ENCODE measurements at places on chromosomes 2 and 18. TPM values are rescaled to one million over a fixed set of nuclear protein-coding genes. Genes with fewer than 3 reads are reported as not detected.
A peak's percentile ranks its signal among the peaks of the same experiment; 100 is the strongest.

GRCh38 chr2:8489221-8489620 lies 192.6 kb upstream of the ID2 start:
- no peak for DNase-seq

- DNase-seq: no peak
Measured at GRCh38 chr18:32368170-32368569, 102.5 kb downstream of the GAREM1 start.

GRCh38 chr2:225930687-225931086 lies 531.2 kb downstream of the NYAP2 start:
- no peak for DNase-seq

DNA sequence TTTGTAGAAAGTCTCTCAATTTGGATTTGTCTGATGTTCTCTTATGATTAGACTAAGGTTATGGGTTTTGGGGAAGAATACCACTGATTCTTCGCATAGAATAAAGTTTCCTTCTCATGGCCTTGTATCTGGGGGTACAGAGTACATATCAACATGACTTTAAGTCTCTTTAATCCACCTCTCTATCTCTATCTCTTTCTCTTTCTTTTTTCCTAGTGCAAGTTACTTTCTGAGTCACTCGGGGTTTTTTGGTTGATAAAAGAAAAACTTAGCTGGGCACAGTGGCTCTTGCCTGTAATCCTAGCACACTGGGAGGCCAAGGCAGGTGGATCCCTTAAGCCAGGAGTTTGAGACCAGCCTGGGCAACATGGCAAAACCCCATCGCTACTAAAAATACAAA lies 100.1 kb upstream of the MAP4K3 start:
- no peak for DNase-seq

DNA sequence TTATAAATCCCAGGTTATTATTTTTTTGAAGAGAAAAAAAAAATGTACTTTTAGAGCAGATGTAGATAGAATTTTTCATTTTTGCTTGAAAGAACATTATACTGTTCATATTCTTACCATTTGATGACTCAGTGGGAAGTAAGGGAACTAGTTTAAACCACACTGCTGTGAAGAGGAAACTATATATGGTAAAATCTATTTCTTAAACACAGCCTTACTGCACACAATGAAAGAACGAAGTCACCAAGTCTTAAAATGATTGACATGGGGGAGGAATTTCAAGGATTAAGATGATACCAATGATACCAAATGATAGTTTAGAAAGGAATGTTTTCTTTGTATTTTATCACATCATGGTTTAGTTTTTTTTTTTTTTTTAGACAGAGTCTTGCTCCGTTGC lies 5.0 kb downstream of the ACTR2 start:
- no peak for DNase-seq

GRCh38 chr18:13630716-13631268 lies 95.6 kb downstream of the FAM210A start:
- no peak for DNase-seq

DNA sequence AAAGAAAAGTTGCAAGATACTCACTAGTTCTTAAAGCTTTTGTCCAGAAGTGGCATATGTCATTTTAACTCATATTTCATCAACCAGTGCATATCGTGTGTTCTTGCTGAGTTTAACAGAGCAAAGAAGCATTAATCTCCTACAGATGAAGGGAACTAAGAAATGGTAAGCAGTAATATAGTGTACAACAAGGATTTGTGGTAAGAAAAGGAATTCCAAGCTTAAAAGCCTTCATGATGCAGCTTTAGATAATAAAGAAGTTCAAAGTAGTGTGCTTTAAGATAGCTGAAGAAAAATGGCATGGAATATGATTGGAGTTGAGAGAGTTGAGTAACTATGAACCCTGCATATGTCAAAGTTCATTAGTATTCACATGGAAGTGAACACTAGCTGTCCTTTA lies 649.8 kb upstream of the FSHR start:
- no peak for DNase-seq

GRCh38 chr2:104650405-104650996 lies 203.4 kb upstream of the POU3F3 start:
- no peak for DNase-seq

- no peak for DNase-seq
Measured at GRCh38 chr2:234218266-234219045, 168.0 kb downstream of the SPP2 start.

- DNase-seq: no peak
Measured at GRCh38 chr2:74895001-74895400, 61.1 kb downstream of the HK2 start.

GRCh38 chr2:231425291-231425810 lies 29.8 kb downstream of the B3GNT7 start:
- DNase-seq: peak; percentile 53

DNA sequence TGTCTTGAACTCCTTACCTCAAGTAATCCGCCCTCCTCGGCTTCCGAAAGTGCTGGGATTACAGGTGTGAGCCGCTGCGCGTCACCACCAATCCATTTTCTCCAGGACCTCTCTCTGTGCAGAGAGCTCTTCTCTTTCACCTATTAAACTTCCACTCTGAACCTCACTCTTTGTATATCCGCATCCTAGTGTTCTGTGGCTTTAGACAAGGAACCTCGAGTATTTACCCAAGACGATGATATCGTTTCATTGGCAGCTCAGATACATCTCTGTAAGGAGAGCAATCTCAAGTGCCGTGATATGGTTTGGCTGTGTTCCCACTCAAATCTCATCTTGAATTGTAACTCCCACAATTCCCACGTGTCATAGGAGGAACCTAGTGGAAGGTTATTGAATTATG lies 15.1 kb upstream of the WDR33 start:
- no peak for DNase-seq

DNA sequence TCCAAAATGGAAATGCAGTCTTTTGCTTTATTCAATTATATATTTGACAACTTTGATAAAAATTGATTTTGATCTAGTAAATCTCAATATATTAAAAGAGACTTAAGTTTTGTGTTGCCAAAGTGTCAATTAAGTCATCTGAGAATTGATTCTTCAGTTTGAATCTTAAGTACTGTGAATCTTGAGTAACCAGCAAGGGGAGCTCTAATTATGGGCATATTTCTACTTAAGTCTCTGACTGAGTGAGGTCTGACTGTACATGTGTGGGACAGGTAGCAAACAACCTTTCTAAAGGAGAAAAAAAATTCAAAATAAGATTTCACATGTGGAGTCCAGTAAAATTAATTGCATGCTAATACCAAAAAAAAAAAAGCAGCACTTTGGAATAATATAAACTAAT lies 503.7 kb upstream of the SLC8A1 start:
- no peak for DNase-seq

- no peak for DNase-seq
Measured at GRCh38 chr2:161824226-161824625, 200.0 kb downstream of the SLC4A10 start.

DNA sequence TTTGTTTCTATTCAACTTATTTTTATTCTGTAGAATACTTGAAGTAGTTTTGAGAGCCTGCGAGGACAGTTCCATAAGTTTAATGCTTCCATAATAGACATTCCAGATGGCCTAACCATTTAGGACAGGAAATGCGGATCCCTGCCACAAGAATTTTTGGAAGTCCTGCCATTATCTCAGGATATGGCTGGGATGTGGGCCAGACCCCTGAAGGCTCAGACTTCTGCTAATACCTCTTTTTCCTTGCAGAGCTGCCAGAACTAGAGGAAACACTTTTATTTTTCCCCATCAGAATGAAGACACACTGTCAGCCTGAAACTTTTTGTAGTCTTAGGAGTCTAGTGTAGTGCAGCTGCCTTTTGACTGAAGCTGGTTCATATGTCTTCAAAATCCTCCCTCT lies 806.5 kb downstream of the TDRD15 start:
- no peak for DNase-seq

GRCh38 chr2:72915907-72916742 lies 1.2 kb upstream of the EMX1 start:
- no peak for DNase-seq

- no peak for DNase-seq
Measured at GRCh38 chr18:40094441-40094840, 1860.6 kb upstream of the PIK3C3 start.

DNA sequence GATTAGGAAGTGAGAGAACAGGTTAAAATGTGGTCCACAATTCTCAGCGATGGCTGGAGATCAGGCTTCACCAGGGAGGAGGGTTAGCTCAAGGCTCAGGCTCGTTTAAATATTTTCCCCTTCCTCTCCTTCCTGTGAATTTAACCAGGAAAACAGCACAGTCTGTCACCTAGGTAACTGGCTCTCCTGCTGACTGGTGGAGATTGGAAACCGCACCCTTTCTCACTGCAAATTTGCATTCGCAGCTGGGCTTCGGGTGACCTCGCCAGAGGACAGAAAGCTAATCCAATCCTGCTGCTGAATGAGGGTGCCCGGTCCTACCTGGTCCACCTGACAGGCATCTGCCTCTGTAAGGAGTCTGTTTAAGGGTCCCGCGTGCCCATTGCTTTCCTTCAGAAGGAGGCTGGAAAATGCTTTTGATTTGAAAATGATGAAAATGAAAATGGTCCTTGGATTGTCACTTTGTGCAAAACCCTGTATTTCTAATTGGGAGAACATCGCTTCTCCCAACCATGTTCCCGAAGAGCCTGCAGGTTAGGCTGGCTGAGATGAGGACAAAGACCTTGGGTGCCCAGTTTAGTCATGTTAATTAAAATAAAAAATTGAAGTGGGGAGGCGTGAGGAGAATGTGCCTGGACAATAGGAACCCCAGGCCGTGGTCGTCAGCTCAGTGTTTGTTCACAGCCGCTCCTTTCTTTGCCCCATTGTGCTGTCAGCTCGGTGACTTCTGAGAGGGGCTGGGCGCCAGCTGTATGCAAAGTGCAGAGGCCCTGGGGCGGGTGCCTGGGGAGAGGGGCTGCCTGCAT lies 43.4 kb upstream of the MTCL1 start:
- DNase-seq: no peak

DNA sequence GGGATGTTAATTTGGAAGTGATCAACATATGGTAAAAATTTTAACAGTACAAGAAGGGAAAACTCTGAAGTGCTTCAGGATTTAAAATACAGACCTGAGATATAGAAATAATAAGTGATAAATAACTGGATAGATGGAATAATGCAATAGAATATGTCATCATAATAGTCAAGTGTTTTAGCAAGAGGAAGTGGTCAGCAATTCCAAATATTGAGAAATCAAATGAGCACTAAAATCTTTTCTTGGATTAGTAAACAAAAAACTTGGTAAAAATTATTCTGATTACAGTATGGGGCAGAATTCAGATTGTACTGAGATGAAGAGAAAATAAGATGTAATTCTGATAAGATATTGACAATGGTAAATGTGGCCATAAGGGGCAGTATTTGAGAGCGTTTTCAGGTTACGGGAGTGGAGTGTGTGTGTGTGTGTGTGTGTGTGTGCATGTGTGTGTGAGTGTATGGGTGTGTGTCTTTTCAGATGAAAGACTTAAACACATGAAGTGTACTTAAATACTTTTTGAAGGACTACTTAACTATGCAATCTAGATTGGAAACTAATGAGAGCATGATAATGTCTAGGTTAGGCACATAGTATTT lies 217.9 kb upstream of the ITGA4 start:
- DNase-seq: no peak

GRCh38 chr18:25247725-25248124 lies 104.2 kb downstream of the ZNF521 start:
- no peak for DNase-seq

DNA sequence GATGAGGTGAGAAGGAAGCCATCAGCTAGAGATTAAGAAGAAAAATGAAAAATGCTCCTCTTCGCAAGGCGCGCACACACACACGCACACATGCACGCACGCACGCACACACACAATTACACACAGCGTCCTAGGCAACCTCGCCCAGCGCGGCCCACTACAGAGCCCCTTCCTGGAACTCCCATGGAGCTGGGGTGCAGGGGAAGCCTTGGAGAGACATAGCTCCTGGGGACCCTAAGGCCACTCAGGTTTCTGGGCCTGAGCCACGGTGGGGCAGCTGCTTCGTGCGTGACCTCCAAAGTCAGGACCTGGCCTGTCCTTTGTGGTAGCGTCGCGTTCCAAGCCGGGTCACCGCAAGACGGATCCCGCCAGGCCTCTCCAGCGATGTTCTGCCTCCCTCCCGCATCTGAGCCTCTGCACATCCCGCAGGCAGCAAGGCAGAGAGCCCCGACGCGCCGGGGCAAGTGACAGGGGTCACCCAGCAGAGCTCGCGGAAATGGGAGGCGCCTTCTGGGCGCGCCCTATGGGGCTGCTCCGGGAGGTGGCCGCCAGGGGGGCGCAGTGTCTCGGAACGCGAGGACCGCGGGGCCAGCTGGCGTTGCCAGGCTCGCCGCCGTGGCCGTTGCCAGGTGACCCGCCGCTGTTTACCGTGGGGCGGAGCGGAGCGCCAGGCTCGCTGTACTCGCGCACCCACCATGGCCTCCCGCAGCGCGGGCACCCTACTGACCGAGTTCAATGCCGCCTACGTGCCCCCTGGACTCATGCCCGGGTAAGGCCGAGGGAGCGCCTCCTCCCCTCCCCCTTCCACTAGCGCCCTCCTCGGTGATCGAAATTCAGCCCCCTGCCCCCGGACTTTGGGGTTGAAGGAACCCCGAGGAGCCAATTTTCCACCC lies 79.0 kb downstream of the CIB4 start:
- DNase-seq: peak; percentile 11

DNA sequence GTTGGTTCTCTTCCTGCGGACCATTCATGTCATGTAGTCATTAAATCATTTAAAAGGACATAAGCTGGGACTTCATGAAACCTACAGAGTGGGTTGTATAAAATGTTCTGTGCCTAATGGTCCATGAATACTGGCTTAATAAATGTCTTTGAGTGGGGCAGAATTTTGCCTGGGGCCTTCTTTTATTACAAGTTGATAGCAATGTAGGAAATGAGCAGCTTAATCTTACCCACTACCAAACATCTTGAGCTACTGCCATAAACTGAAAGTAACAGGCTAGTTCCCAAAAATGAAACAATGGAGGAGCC lies 130.9 kb downstream of the TMEM17 start:
- no peak for DNase-seq

DNA sequence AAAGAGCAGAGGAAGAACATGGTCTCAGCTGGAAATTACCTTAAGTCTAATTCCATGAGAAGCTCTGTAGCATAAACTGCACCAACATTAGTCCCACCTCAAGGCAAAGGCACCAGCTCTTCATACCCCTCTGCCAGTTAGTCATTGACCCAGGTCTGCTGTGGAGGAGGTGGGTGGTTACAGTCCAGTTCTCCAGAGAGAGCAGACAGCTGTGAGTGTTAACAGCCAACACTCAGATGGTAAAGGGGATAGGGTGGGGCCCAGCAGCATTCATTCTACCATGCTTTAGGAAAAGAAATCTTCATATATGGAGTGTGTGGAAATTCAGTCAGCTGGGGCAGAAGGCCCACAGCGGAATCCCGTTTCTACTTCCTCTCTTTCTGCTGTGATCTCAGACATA lies 159.7 kb upstream of the FBXO11 start:
- no peak for DNase-seq

Gene ACTR2
- 422 TPM for polyA plus RNA-seq

Gene TUBB8B
- not detected for polyA plus RNA-seq

Gene NMUR1
- polyA plus RNA-seq: 54.4 TPM

Gene MCFD2
- 27.4 TPM for polyA plus RNA-seq

Gene SOCS6
- polyA plus RNA-seq: not detected

Gene LYG2
- polyA plus RNA-seq: not detected

Gene TBC1D8
- 0.64 TPM for polyA plus RNA-seq

Gene KIF3C
- polyA plus RNA-seq: not detected

Gene BBS5
- polyA plus RNA-seq: not detected

Gene CCDC68
- polyA plus RNA-seq: not detected

Gene FRZB
- not detected for polyA plus RNA-seq

Gene SALL3
- not detected for polyA plus RNA-seq

Gene WNT10A
- not detected for polyA plus RNA-seq

Gene CYTIP
- polyA plus RNA-seq: 142 TPM

Data from immature natural killer cell (primary cell).